ENCODE measurements at places on chromosomes 3 and 15. TPM values are rescaled to one million over a fixed set of nuclear protein-coding genes. Genes with fewer than 3 reads are reported as not detected.

DNA sequence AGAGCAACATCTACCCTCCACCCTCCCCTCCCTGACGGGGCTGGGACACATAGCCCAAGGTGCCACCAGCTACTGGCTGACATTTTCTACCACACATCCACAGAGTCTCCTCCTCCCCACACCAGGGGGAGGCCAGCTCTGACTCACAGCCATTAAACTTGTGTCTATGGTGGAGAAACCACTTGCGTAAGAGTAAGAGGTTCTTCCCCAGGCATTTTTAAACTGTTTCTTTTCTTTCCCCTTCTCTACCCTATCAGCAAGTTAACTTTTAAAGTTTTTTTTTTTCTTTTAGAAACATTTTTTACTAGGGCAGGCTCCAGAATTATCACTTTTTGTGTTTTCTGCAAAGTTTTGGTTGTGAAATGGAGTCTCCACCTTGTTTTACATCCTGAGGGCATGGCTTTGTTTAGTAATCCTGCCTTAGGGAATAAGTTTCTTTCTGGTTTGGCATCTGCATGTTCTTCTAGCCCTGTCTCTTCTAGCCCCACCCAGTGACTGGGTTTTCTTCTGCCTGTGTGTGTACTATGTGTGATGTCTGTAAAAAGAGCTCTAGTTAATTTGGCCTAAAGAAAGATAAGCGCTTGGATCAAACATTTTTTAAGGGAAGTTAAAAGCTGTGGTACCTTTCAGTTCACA is 148.8 kb upstream of the GADL1 start:
- no peak overlapping the region for H3K27ac ChIP-seq
- no peak for DNase-seq
- H3K27me3 ChIP-seq = no peaks in the 10 kb centered on the region
- H3K36me3 ChIP-seq = no peaks in the 10 kb centered on the region
- no peaks in the 10 kb centered on the region for H3K4me1 ChIP-seq
- no peak overlapping the region for H3K4me3 ChIP-seq

NR1I2 gene
- total RNA-seq = 0.23 TPM

FBLN2 gene
- total RNA-seq = 4.0 TPM

FSIP1 gene
- 1.0 TPM for total RNA-seq

CFAP91 gene
- 21.3 TPM for total RNA-seq

All from ovary (tissue), 10 donors.